Activated T-cell treated with anti-CD3 and anti-CD28 coated beads for 48 hours (primary cell): ENCODE measurements at places on chromosomes 3 and 15.

- DNase-seq, result no peak
Observed at GRCh38 chr3:111521891-111522290, 20.1 kb upstream of the CD96 start.

- DNase-seq, result no peak
Observed at GRCh38 chr3:61177450-61177849, 73.8 kb downstream of the FHIT start.

DNA sequence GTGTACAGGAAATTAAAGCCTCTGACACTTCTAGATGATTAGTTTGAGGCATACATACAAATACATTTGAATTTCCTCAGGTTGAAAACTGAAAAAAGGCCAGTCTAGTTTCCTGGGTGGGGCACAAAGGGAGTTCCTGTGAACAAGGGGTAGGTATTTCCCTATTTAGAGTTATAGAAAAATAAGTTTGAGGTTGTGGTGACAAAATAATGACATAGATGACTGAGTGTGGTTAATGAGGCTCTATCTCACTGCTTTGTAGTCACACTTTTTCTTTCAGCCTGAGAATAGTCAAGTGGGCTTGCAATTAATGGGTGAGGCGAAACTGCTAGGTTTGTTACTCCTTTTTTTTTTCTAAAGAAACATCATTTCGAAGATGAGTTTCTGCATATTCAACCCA is 4.3 kb downstream of the SLCO3A1 start:
- no peak for DNase-seq

DNA sequence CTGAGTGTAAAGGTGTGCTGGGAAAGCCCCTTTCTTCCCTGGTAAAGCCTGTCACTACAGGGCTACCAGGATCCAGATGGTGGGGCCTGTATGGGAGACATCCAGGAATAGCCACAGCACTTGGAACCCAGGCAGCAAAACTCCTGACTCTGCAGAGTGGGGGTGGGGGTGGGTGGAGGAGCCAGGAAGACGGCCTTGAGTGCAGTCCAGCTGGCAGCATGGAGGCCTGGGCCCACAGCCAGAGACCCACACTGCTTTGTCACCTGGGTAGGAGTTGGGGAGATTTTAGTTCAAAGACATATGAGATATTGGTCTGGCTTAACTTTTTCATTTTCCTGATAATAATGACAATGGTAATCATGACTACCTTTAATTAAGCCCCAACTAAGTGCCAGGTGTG is 116.7 kb upstream of the MRPS22 start:
- DNase-seq, result no peak

GRCh38 chr15:84949845-84950569 is 31.6 kb upstream of the PDE8A start:
- DNase-seq, result no peak

DNA sequence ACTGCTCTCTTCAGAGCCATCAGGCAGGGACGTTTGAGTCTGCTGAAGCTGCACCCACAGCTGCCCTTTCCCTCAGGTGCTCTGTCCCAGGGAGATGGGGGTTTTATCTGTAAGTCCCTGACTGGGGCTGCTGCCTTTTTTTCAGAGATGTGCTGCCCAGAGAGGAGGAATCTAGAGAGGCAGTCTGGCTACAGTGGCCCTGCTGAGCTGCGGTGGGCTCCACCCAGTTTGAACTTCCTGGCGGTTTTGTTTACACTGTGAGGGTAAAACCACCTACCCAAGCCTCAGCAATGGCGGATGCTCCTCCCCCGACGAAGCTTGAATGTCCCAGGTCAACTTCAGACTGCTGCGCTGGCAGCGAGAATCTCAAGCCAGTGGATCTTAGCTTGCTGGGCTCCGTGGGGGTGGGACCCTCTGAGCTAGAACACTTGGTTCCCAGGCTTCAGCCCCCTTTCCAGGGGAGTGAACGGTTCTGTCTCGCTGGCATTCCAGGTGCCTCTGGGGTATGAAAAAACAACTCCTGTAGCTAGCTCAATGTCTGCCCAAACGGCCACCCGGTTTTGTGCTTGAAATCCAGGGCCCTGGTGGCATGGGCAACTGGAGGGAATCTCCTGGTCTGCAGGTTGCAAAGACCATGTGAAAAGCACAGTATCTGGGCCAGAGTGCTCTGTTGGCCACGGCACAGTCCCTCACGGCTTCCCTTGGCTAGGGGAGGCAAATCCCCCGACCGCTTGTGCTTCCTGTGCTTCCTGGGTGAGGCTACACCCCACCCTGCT is 21.1 kb upstream of the ST6GAL1 start:
- DNase-seq, result peak; percentile 53

DNA sequence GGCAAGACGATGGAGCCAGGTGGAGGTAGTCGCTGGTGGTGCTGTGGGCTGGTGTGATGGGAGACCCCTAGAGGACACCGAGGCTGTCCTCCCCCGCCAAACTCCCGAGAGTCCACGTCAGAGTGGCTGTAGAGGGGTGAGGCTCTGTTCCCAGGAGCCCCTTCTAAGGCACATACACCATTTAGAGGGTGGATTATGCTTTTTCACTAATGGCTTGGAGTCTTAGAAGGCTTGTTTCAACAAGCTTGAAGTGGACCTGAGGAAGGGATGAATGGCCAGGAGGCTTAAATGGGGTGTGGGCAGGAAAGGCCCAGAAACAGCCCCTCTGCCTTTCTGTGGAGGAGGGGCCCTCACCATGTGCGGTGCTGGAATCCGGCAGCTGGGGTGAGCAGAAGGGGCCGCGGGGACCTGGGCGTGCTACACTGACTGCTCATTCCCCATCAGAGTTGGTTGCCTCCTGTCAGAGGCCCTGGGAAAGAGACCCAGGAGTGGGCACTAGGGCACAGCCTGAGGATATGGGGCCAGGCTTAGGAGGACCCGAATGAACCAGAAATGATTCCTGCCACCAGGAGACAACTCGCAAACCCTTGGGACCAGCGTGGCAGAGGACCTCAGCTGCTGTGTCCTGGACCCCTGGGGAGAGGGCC is 66.2 kb downstream of the FEM1B start:
- DNase-seq, result no peak

DNA sequence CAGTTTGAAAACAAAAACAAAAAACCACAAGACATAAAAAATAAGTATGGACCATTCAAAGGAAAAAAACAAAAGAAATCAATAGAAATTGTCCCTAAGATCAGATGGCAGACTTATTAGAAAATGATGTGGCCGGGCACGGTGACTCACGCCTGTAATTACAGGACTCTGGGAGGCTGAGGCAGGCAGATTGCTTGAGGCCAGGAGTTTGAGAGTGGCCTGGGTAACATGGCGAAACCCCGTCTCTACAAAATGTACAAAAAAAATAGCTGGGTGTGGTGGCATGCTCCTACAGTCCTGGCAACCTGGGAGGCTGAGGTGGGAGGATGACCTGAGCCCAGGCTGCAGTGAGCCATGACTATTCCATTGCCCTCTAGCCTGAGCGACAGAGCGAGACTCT is 16.6 kb downstream of the SPCS1 start:
- DNase-seq, result no peak

GRCh38 chr3:88188436-88188835 is 38.7 kb downstream of the C3orf38 start:
- no peak for DNase-seq

DNA sequence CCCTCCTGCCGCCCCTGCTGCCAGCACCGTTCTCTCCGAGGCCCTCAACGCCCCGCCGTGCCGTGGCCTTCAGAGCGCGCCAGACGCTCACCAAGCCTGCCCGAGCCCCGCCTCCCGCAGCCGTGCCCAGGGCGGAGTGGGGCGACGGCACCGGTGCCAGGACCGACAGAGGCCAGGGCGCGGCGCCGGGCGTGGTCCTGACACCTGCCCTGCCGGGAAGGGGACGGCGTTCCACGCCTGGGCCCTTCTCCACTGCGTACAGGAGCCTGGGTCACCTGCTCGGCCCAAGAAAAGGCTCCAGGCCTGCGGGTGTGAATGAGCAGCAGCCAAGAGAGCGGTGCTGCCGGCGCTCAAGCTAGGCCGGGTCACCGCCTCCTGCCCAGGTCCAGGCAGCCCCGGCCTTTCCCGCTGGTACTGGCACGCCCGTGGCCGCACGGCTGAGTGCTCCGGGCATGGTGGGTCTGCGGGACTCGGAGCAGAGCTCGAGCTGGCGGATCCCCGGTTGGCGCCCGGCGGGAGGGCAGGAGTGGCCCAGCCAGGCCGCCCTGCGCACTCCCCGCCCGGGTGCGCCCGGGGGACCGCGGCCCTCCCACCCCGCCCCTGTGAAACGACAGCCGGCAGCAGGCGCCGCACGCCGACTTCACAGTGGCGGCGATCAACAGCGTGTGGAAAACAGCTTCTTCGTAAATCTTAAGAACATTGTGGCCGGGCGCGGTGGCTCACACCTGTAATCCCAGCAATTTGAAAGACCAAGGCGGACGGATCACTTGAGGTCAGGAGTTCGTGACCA is 4.2 kb downstream of the OCA2 start:
- no peak for DNase-seq

DNA sequence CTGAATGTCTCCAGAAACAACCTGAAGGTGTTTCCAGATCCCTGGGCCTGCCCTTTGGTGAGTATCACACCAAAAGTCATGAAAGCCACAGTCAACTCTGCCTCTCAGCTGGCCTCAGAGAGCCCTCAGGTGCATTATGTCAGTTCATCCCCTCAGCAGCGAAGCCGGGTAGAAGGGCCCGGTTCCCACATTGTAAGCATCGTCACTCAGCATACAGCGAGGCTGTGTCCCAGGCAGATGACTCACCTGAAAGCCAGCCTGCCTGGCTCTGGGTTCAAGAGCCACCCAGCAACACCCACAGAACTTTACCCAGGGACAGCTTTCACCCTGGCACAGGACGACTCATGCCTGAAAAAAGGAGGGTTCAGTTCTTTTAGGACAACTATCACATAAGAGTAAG is 91.6 kb downstream of the LRRK1 start:
- no peak for DNase-seq

GRCh38 chr3:147132168-147132567 is 274.2 kb downstream of the ZIC4 start:
- no peak for DNase-seq

DNA sequence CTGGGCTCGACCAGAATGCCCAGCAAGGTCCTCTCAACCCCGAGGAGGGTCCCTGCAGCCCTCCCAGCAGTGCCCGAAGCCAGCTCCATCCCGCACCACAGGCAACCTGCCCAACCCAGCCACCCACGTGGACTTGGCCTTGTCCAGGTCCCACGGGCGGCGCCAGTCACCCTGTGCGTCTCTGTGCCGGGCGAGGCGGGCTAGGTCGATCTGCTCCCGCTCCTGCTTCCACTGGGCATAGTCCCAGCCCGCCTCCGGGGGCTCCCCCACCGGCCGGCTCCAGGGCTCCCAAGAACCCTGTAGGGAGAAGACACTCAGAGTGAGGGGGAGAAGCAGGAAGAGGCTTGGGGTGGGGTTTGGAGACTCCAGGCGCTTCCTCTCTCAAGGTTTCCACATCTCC is 3.1 kb downstream of the CCDC9B start:
- no peak for DNase-seq

- DNase-seq, result no peak
Observed at GRCh38 chr15:57655809-57656208, 50.7 kb upstream of the POLR2M start.

GRCh38 chr3:15327941-15328340 is 4.4 kb downstream of the SH3BP5 start:
- DNase-seq, result no peak

DNA sequence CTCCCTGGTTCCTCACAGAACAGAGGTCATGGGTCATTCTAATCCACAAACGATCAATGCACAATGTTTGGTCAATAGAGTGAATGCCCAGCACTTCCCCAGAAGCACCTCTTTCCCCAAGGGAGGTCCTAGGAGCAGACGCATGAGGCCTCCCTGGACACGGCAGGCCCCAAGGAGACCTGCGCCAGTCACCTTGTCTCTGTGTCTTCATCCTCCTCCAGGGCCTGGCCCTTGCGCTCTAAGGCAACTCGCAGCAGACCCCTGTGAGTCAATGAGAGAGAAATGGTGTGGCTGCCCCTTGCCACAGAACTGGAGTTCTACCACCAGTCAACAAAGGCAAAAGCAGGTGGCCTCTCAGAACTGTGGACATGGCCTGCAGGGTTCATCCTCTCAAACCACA is 18.1 kb downstream of the ALS2CL start:
- no peak for DNase-seq

DNA sequence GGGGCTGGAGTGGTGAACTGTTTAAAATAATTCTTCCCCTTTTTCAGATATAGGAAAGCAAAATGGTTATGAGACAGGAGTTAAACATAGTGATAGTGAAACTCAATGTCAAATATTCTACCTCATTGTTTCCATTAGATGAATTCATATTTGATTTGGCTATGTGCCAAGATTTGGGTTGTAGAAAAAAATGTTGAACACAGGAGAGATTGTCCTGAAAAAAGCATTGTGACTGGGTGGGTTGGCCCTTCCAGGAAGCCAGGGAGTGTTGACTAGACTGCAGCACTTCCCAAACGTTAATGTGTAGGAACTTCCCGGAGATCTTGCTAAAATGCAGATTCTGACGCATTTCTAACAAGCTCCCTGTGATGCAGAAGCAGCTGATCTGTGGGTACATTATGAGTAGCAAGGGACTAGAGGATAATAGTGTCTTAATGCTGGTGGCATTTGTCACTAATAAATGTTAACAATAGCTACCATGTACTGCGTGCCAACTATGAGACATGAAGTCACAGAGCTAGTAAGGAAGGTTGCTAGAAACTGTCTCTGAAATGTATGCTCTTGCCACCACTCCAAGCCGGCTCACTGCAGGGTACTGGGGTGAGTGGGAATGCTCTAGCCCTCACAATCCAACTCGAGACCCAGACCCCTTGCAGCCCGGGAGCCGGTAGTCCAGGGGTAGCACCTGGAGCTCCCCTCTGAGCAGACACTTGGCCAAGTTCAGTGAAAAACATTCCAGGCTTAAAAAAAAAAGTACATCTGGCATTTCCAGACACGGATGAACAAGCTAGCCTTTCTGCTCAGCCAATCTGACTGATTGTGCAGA is 120.6 kb downstream of the CD47 start:
- DNase-seq, result no peak

DNA sequence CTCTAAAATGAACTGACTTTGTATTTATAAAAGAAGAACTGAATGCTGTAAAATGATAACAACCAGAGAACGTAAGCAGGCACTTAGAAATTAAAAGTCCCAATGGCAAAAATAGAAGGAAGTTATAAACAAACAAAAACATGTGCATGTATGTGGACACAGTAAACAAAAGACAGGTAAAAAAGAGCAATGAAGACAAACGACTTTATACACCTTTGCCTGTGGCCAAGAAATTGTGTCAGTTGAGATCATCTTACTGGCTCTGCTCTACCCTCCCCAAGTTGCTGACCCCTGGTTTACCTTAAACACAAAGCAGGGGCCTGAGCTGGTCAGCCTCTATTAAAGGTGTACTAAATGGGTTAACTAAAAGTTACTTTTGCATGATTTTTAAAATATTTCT is 41.7 kb upstream of the GP5 start:
- no peak for DNase-seq

- DNase-seq, result no peak
Observed at GRCh38 chr3:16658925-16659793, 53.9 kb upstream of the DAZL start.

DNA sequence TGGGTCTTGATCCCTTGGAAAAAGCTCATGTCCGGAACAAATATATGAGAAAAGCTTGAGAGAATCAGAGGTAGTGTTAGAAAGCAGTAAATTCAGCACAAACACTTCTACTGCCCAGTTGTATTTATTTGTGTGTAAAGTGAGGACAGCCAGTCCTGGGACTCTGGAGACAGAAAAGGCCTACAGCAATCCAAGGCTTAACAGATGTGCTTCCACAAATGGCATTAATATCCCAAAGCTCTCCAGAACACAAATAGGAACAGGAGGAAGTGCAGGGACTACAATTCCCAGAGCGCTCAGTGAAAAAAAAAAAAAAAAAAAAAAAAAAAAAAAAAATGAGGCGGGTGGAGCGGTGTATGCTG is 390 bp upstream of the AP2M1 start:
- DNase-seq, result no peak

- DNase-seq, result no peak
Observed at GRCh38 chr3:10447527-10448260, 57.7 kb downstream of the ATP2B2 start.
